Stimulated activated CD8-positive, alpha-beta memory T cell treated with anti-CD3 and anti-CD28 coated beads, Interleukin-12 subunit alpha, Interleukin-12 subunit beta, amount 100 ng/mL, for 4 hours (primary cell): ENCODE measurements at places on chromosomes 6 and 20.

GRCh38 chr6:4220558-4220957, 85.2 kb upstream of the ECI2 start:
- no peak for DNase-seq

GRCh38 chr6:167817729-167818128, 9.0 kb upstream of the AFDN start:
- DNase-seq, result no peak

GRCh38 chr20:58646257-58646656, 4.8 kb upstream of the STX16 start:
- no peak for DNase-seq

DNA sequence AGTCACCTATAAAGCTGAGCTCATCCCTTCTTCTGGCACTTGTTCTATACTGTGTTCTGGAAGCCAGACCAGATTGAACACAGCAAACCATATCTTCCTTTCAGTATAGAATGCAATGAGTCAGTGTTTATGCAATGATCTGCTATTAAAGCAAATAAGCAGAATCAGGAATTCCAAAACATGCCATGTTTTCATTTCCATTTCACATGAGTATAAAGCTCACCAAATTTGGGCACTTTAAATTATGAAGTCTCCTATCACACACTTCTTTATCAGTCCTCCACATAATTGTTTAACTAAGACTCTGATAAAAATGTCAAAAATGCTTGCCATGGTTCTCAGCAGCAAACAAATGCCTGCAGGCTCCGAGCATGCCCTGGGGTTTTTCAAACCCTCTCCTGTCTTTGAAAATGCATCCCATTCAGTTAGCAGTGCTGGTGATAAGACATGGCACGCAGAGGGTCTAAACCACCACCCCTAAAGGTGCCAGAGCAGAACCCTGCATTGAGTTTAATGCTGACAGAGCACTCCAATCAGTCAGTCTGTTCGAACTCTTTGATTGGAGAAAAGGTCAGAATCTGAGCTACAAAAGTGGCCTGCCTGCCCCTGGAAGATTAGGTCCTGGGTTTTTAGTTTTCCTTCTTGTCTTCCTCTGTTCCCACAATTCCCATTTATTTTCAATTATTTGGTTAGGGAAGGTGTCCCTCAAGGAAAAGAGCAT, 234.1 kb downstream of the GMPR start:
- DNase-seq, result no peak

DNA sequence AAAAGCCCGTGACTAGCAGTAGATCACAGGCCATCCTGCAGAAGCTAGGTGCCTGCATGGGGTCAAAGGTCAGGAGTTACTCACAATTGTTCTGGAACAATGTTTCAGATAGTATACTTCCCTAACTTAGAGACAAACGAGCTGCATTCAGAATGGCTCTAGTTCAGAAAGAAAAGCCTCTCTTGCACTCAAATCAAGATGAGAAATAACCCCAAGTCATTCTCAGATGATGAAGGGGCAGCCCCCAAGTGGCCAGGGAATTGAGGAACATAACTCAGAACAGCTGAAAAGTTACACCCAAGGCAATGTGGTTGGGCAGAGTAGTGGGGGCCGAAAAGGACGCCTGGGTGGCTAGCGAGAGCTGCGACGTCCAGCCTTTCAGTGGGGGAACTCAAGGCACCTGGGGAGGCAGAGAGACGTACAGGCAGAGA, 27.8 kb downstream of the FYN start:
- DNase-seq, result no peak

DNA sequence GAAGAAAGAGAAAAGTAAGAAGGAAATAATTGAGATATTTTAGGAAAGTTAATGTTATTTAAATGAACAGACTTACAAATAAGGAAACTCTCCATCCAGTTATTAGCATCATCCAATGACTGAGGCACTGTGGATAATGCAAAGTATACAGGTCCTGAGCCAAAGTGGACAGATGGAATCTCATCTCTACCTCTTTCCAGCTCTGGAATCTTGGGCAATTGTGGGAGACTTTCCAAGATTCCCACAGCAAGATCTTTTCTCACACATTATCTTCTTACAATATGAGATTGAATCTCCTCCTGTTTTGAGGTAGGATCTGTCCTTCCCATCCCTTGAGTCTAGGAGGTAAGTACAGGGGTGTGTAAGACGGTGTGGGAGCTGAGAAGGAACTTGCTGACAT, 28.9 kb downstream of the HTR1E start:
- no peak for DNase-seq

- no peak for DNase-seq
Observed at GRCh38 chr6:35086282-35086632, 54.9 kb downstream of the TCP11 start.

- DNase-seq, result no peak
Observed at GRCh38 chr20:34632870-34633452, 43.9 kb downstream of the PIGU start.

DNA sequence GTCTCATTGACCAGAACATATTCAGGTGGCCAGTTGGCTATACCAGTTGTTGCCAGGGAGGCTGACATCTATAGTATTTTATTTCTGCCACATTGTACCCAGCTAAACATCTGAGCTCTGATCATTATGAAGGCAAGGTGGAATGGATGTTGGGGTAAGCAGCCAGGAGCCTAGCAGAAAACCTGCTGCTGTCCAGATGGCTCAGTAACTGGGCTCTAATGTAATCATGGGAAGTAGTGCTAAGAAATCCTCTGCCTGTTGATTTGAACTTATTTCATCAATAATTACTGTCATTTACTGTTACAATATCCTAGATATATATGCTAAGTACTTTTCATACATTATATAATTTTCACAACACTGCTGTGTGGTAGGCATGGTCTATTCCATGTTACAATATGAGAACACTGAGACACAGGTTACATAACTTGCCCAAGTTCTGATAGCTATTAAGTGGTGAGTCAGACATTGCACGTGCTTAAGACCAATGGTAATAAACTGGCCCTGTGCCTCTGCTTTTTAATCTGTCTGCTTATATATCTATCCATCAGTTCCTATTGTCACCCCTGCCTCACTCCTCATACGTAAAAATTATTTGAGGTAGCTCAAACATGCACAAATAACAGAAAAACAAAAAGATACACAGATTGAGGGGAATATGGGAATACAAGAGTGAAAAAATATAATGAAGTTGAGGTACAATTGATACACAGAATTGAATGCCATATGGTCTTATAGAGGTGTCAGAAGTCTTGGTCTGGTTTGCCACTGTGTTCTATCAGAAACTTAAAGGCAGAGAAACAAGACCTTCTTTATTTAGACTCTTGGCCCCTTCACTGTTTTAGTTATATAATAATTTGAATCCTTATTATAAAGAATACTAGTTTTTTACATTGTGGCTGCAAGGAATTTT, 25.2 kb downstream of the TBPL1 start:
- DNase-seq, result no peak

DNA sequence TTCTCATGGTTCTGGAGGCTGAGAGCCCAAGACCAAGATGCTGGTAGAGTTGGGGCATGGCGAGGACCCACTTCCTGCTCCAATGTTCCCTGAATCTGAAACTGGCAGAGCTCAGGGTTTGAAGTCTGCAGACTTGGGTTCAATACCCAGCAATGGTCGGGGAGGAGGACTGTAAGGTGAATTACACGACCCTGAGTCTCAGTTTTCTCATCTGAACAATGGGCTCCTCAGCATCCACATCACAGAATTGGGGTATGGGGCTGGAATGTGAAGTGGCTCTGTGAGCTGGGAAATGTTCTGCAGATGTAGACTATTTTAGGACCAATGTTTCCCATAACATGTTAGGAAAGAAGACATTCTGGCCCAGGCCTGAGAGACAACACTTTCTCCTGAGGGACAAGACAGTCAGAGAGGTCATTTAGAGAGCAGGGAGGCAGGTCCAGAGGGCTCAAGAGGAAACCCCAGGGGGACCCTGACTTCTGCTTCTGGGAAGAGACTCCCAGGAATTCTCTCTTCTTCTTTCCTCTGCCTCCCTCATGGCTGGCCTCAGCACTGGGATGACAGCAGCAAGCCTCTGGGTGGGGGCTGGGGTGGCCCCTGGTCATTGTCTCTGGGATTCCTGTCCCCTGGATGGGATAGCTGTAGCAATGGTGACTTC, 141.3 kb upstream of the PMEPA1 start:
- DNase-seq, result no peak

- DNase-seq, result no peak
Observed at GRCh38 chr20:64032706-64033624, 3.0 kb upstream of the C20orf204 start.

DNA sequence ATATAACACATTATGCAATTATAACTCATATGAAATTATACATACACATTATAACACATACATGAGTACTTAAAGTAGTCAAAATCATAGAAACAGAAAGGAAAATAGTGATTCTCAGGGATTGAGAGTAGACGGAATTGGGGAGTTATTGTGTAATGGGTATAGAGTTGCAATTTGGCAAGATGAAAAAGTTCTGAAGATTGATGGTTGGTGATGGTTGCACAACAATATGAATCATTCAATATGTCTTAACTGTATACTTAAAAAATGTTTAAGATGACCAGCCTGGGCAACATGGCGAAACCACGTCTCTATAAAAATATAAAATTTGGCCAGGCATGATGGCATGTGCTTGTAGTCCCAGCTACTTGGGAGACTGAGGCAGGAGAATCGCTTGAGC, 372.7 kb downstream of the CDKAL1 start:
- no peak for DNase-seq

DNA sequence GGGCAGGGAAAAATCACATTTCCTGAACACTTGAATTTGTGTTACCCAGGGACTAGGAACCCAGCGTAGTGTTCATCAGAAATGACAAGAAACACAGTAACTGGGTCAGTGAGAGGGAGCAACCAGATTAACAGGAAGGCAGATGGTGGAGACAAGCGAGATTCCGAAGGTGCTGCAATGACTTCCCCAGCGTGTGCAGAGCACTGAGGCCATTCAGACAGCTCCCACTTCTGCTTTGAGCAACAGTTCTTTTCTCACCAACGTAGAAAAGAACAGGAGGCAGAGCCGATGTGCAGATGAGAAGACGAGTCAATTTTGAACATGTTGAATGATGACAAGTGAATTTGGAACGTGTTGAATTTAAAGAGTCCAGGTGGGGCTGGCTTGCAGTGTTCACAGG, 63.1 kb upstream of the IFNGR1 start:
- DNase-seq, result no peak

GRCh38 chr6:80932359-80932758, 820.1 kb downstream of the TENT5A start:
- no peak for DNase-seq

GRCh38 chr6:39913391-39913916, 20.8 kb downstream of the MOCS1 start:
- no peak for DNase-seq

DNA sequence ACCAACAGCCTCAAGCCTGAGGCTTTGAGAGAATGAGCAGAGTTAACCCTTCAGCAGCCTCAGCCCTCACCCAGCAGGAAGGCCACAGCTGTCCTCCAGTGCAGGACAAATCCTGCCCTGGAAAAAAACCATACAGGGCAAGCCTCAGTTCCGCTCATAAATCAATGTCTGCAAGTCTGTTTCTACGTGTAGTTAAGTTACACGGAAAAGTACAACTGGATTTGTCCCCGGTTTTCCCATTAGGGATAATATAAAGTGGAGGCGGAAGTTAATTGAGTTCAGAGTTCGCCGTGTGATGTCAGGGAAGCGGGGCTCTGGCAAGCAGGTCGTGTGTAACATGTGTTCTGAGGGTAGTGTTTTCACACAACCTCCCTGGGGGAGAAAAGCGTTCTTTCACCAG, 44.2 kb upstream of the EYA2 start:
- no peak for DNase-seq

DNA sequence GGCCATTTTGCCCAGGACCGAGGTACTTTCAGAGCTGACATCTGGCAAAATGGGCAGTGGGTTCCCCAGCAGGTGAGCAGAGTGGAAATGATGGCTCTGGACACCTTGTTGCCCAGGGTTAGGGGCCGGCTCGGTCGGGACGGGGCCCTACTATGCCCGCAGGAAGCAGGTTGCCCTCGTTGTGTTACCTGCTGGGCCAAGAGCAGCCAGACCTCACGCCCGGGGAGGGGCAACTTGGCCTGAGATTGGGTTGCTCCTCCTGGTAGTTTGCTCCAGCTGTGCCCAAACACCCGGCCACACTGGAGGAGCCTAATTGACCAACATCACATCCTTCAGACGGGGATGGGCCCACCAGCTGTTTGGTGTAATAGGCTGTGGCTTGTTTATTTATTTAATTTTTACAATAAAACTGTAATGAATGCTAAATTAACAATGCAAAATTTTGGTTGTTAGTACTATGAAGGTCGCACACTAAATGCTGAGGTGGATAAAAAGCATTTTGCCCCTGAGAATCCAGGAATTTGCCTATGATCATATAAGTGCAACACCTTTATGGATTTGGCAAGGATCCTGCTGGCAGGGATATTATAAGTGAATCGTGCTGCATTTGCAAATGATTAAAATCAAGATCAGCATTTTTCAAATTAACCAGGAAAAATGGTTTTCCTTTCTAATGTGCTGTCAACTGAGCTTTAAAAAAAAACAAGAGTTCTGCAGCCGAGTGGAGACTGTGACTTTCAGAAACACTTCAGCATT, 26.6 kb upstream of the PCMTD2 start:
- no peak for DNase-seq

GRCh38 chr6:27517928-27518787, 45.3 kb upstream of the ZNF184 start:
- no peak for DNase-seq

- DNase-seq, result no peak
Observed at GRCh38 chr20:58819921-58820320, 30.8 kb downstream of the GNAS-AS1 start.

GRCh38 chr6:1724124-1724523, 114.4 kb downstream of the FOXC1 start:
- no peak for DNase-seq

- DNase-seq, result no peak
Observed at GRCh38 chr20:51095633-51096521, 73.0 kb upstream of the KCNG1 start.

DNA sequence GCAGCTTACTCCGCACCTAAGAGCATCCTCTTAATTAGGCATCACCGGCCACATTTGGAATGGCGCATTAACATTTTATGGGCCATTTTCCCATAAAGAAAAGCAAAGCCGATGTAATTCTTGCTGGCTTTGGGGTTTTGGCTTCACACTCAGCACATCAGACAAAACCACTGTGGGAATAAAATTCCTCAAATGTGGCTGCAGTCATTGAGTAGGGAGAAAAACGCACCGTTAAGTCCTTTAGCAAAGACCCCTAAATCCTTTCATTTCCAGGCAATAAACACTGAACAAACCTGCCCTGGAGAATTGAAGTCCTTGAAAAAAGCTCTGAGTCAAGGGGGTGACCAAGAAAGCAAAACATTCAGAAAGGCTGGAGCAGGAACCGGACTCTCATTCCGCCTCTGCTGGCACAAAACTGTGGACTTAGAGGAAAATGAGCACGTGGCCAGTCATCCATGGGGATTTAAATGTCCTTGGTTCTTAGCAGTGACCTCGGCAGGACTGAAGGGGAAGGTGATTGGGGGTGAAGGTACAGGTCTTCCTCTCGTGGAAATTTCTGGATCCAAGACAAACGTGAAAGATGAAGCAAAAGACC, 102.9 kb downstream of the CDH4 start:
- no peak for DNase-seq
